ENCODE measurements at places on chromosomes 1 and 21.

- no peak for ATAC-seq
These were observed 478.5 kb upstream of the DEPDC1 start for GRCh38 chr1:68975212-68975933.

- ATAC-seq, result no peak
These were observed 672.8 kb downstream of the PTPRC start for GRCh38 chr1:199311478-199312262.

DNA sequence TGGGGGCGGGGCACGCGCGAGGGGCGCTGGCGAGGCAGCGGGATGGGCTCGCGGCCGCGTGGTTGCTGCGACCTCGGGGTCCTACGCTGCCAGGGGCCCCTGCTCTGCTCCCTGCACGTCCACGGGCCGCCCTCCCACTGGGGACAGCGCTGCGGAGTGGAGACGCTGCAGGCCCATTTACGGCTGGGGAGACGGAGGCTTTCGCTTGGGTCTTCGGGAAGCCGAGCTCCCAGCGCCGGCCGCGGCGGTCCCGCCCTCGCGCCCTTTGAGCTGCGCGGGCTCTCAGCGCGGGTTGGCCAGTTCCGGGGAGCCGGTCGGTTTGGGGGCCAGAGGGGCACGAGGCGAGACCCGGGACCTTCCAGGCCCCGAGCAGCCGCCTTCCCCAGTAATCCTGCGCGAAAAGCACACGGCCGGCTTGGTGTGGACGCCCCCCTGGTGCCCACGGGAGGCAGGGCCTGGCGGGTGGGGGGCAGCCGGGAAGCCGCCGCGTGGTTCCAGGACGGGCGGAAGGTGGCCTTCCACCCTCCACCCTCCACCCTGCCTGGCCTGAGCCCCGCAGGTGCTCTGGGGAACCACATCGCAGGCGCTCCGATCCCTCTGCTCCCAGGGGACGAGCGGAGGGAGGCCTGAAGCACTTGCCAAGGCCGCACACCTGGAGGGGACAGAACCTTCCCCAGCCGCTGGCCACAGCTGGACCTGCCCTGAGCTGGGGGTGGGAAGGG is 570 bp upstream of the PEX10 start:
- peak; percentile 34 for ATAC-seq

DNA sequence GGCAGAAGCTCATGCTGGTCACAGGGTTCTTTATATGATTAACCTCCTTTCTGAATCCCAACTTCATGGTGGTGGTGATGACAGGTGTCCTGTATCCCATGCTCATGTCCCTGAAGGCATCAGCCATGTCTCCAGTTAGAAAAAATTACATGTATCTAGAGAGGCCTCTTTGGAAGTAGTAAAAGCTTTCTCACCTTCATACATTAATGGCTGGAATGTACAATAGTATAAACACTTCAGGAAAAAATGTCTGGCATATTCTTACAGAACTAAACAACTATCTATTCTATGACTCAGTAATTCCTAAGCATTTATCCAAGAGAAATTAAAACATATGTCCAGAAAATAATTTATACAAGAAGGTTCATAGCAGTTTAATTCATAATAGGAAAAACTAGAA is 34.0 kb downstream of the ADAM30 start:
- ATAC-seq, result no peak

GRCh38 chr1:203342192-203342940 is 8.6 kb downstream of the FMOD start:
- ATAC-seq, result peak; percentile 62

GRCh38 chr1:22826604-22827580 is 116.3 kb downstream of the EPHB2 start:
- no peak for ATAC-seq

GRCh38 chr1:43834280-43835081 is 99.1 kb upstream of the ARTN start:
- ATAC-seq, result no peak

Data from activated CD4-positive, CD25-positive, alpha-beta regulatory T cell treated with anti-CD3 and anti-CD28 coated beads, Interleukin-2, amount 50 U/mL, for 24 hours (primary cell).